Foreskin keratinocyte (primary cell): ENCODE measurements at places on chromosomes 5 and 9.

- no peak for DNase-seq
These were observed 4.6 kb downstream of the PDLIM7 start for GRCh38 chr5:177492841-177493240.

DNA sequence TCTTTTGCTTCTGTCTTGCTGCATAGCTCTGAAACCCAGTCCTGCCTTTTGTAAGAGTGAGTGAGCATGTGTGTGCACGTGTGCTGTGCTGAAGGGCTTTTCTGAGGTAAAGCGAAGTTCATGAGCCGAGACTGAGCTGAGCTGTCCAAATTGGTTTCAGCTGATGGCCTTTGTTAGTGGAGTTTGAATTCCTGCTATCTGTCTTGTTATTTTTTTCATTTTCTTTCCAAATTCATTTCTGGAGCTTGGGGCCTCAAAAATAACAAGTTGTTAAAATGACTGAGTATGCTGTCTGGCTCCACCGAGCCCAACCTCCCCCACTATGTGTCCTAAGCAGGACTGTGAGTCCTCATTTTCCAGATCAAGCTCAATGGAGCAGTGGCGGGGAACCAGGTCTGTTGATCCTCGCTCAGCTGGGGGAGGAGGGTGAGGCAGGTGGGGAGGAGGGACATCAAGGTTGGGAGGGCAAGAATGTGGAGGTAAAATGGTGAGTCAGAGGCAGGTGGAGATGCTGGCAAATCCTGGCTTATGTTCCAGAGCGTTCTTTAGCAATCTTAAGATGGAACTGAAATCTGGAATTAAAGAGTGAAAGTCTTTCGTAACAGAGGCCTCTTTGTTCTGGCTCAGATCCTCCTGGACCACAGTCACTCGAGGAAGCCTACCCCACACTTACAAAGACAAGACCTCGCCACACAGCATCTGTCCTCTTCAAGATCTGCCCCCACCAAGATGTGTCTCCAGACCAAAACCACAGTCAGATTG is 63.9 kb downstream of the SREK1 start:
- peak; percentile 52 for DNase-seq

DNA sequence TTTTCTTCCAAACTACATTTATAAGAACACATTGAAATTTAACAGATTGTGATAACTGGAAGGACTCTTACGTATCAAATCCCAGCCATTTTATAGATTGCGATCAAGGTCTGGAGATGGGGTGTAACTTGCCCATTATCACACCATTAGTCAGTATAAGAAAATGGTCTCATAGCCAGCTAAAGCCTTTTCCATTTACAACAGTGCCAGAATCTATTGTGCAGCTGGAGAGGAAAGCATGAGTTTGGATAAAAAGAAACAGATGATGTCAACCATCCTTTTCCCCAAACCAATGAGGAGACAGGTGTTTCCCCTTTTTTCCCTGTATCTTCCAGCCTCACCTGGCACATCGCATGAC is 658.8 kb downstream of the ACTL7B start:
- DNase-seq = no peak

DNA sequence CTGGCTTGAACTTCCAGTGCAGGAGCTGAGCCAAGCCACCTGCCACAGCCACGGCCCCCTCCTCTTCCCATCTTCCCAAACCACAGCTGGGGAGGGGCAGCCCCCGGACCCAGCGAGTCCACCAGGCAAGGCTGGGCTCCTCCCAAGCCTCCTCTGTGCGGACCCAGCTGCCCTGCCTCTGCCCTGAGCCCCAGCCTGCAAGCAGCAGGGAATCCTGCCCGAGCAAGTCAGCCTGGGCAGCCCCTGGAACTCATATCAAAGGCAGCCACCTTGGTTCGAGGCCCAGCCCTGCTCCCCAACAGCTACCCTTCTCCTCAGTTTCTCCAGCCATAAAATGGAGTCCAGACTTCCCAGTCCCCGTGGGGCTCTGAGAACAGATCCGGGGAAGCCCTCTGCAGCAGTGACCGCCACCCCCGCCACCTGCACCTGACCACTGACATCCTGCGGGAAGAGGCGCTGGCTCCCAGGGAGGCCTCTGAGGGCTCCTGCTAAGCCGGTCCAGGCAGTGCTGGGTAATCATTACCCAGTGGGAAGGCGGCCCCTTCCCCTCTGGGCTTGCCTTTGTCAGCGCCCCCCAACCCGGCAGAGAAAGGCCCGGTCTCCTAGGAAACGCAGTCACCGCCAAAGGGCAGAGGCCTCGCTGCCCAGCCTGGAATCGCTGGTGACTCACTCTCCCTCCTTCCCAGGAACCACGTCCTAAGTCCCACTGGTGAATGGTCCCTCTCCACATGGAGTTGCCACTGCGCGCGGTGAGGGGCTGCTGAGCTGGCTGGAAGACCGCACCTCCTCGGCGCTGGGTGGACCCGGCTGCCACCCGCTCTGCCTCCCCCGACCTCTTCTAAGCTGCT is 1.5 kb downstream of the VAV2 start:
- peak; percentile 50 for DNase-seq

DNA sequence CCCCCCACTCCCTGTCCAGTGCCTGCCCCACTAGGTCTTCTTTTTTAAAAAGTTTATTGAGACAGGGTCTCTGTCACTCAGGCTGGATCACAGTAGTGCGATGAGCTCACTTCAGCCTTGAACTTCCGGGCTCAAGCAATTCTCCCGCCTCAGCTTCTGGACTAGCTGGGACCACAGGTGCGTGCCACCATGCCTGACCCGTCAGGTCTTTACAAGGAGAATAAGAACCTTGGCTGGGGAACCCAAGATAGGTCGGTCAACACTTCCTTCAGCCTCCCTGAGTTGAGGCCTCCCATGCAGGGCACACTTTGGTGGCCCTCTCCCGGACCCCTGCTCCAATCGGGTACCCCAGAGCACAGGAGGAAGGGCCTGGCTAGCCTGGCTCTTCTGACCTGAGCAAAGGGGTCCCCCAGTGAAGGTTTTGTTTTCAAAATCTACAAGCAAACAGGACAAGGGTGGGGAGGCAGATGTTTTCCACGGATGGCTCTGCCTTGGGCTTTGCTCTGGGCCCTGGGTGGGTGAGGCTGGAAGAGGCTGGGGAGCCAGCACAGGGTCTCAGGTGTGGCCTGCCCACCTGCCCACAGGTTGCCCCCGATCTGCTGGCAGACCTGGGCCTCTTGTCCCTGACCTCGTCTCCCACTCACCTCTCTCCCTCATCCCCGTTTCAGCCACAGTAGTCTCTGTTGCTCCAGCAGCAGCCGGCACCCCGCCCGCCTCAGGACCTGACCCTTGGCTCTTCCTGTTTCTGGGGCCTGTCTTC is 108.7 kb upstream of the PHYKPL start:
- DNase-seq = no peak

DNA sequence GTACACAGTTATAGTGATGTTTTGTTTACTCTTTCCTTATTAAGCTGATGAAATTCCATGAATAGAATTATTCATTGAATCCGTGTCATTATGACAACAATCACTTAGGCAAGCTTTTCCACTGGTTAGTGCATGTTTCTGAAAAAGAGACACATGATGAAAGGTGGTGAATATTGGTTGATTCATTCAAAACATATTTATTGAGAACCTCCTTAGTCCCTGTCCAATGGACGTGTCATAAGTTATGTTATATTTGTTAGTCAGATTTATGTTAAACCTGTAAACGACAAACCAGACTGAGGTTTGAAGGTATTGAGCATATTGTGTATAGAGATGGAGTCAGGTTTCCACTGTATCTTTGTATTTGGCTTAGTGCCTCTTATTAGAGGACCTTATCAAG is 1888.9 kb upstream of the CDH6 start:
- no peak for DNase-seq
